ENCODE measurements at places on chromosomes 1 and 21.

DNA sequence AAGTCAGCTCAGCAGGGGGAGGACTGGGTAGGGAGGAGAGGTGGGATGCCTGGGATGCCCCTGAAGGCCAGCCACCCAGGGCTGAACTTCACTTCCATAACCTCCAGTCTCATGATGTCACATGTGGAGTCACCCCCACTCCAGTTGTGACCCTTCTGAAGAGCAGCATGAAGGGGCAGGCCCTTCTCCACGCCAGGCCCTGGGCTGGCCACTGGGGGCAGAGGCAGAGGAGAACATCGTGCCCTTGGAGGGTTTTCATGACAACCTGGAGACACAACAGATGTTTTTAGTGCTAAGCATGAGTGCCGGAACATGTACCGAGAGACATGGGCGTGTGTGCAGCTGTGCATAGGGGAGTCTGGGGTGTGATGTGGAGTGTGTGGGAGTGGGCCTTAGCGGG, 37.6 kb downstream of the FAAH start:
- DNase-seq, result no peak

GRCh38 chr21:33419538-33420123, 16.4 kb downstream of the IFNGR2 start:
- no peak for DNase-seq

DNA sequence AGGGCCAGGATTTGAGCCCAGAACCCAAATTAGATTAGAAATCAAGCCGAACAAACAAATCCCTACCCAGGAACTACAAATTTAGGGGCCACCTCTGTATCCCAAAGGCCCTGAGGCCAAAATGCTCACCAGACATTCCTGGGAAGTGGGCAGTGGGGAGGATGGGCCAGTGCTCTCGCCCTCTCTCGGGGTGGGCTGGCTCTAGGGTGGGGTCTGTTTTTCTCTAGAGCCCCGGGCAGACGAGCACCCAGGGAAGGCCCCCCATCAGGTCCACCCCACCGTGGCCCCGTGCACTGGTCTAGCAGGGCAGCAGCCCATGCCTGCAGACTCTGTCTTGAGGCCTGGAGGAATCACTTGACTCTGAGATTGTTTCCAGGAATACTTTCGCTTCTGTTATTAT, 252.0 kb downstream of the RRAGC start:
- DNase-seq, result no peak

GRCh38 chr1:232483826-232484225, 146.1 kb downstream of the SIPA1L2 start:
- no peak for DNase-seq

DNA sequence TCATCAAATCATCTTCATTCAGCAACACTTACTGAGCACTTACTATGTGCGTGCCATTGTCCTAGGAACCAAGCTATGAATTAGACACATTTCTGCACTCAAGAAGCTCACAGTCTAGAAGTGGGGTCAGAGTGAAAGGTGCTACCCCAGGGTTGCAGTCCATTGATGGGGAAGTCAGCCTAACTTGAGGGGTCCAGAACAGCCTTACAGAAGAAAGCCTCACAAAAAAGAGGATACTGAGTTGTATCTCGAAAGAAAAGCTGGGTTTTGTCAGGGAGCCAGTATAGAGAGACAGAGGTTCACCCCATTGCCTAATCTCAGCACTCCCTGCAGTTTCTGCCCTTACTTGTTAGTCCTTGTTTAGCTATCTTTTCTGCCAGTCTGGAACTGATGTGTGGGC, 153.1 kb upstream of the JUN start:
- DNase-seq, result no peak

- no peak for DNase-seq
Measured at GRCh38 chr1:206582971-206583706, 29.1 kb downstream of the EIF2D start.

- peak; percentile 99 for DNase-seq
Measured at GRCh38 chr1:59150577-59151386, 146.1 kb upstream of the FGGY start.

DNA sequence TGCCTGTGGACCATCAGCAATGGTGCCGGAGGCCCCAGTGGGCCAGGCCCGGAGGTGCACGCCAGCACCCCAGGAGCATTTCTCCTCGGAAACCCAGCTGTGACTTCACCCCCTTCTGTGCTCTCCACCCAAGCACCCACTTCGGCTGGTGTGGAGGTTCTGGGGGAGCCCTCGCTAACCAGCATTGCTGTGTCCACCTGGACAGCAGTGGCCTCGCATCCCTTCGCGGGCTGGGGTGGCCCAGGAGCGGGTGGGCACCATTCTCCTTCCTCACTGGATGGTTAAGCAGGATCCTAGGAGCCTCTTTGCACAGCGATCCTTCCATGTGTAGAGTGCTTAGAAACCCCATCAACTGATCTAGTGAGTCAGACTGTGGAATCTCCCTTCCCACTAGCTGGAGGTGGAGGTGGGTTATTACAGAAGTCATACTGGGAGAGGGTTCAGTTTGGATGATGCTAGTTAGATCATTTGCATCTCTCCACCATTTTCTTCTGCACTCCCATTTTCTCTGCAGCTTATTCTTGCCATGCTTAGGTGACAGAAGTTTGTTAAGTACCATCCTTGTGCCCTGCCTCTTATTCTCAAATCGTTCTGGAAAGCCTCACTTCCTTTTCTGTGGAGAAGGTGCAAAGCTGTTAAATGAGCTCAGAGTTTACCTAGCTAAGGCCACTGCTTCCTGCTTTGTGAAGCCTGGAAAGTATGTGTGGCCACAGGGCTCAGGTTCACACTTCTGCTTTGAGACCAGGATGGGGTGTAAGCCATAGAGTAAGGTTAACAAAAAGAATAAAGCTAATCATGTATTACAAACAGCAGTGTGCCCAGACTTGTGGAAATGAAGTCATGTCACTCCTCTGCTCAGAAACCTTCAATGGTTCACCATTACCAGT, 32.3 kb downstream of the TBX19 start:
- peak; percentile 37 for DNase-seq

GRCh38 chr1:33753087-33753856, 110.6 kb upstream of the HMGB4 start:
- no peak for DNase-seq

GRCh38 chr1:58721247-58721820, 21.5 kb upstream of the MYSM1 start:
- no peak for DNase-seq

DNA sequence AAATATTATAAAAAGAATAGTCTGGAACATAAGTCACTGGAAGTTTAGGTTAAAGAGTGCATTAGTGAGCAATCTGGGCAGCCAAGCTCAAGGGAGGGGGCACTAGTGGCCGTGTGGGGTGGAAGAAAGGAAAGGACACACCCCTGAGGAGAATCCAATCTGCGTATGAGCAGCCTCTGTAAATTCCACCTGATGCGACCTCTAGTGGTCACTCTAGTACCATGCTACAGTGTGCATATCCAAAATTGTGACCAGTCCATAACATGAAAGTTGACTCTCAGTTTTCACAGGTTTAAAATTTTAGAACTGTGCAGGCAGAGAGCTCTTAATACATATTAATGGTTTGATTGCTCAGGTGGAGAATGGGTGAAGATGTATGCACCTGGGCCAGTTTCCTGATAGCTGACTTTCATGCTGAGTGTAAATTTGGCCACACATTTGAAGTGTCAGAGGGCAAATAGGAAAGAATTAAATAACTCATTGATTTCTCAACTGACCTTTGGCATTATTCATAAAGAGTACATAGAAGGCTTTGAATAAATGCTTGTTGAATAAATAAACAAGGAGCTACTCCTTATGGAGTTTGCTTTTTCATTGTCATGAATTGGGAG, 105.9 kb upstream of the C21orf91 start:
- DNase-seq, result peak; percentile 50

- no peak for DNase-seq
Measured at GRCh38 chr1:53787655-53788054, 48.7 kb upstream of the GLIS1 start.

- no peak for DNase-seq
Measured at GRCh38 chr1:155017946-155018316, 15.3 kb downstream of the ZBTB7B start.

- DNase-seq, result no peak
Measured at GRCh38 chr21:16279731-16280581, 550.2 kb downstream of the USP25 start.

DNA sequence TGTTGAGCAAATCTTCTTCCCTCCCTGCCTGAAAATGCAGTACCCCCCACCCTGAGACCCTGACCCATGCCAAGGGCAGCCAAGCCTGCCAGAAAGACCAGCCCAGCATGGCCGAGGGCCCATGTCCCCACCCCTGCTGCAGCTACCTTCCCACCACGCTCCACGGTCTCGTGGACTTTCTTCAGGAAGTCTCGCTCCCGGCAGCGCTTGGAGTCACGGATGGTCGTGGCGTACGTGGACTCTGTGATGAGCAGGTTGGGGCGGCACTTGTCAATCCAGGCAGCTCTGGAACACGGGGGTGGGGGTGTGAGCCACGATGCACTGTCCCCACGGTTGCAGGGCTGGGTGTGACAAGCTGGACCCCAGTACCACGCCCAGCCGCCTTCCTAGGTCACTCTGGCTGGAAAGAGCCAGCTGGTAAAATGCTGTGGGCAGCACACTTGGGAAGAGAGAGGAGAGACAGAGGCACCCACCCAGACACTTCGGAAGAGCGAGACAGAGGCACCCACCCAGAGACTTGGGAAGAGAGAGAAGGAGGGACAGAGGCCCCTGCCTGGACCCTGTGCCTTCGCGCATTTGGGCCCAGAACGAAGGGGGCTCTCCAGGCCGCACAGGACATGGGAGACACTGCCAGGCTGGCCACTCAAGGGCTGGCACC, 6.4 kb downstream of the PUSL1 start:
- DNase-seq, result no peak

DNA sequence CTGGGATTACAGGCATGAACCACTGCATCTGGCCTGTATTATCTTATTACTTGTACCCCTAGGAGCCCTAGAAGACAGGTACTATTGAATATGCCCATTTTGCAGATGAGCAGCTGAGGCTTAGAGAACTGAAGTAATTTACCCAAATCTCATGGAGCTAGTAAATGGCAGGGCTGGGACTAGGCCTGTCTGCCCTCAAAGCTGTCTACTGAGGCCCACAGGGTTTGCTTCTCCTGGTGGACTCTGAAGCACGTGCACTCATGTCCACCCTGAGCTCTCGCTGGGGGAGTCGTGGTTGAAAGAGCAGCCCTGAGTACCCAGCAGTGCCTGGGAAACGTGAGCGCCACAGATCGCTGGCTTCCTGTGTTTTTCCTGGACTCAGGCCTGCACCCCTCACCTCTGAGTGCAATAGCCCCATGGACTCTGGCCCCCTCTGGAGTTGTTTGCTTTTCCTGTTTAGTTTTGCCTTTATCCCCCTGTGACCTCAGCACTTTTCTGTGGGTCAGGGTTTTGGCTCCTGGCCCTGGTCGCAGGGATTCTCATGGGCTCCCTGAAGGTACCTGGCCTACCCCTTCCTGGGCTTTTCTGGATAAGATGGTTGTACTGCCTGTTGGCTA, 52.4 kb downstream of the ARHGEF10L start:
- no peak for DNase-seq

- DNase-seq, result peak; percentile 32
Measured at GRCh38 chr1:189434461-189434860, 1043.2 kb downstream of the BRINP3 start.

Measured in Daoy (cell line).